ENCODE measurements at places on chromosomes 12 and 14. TPM values are rescaled to one million over a fixed set of nuclear protein-coding genes. Genes with fewer than 3 reads are reported as not detected.

DNA sequence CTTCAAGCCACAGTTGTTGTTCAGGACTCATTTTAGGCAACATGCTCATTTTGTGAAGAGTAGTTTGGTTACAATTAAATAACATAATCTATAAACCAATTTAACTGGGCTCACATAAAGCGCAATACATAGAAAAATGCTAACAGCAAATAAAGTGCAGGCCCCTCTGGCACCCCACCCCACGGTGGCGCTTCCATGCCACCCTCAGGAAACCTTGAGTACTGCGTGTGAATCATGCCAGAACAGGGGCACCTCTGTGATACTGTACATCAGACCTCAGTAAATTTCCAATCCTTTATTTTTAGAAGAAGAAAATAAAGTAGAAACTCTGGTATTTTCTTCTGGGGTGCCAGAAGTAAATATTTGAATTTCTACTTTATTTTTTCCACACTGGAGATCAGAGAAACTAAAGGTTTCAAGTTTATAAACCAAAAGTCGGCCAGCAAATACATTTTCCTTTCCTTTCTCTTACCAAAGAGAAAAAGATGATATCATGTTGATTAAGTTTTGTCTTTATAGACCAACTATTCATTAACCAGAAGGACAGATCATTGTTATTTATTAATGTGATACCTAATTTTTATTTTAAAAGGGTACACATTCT is 316.8 kb downstream of the PAWR start:
- no peaks in the 10 kb centered on the region for H3K36me3 ChIP-seq
- H3K4me3 ChIP-seq = no peak overlapping the region
- peak; percentile 20 for DNase-seq
- H3K4me1 ChIP-seq = no peaks in the 10 kb centered on the region
- no peaks in the 10 kb centered on the region for H3K27me3 ChIP-seq

GRCh38 chr12:80702889-80703805 is 4.3 kb upstream of the MYF6 start:
- no peak overlapping the region for H3K27ac ChIP-seq
- no peaks in the 10 kb centered on the region for H3K27me3 ChIP-seq
- H3K36me3 ChIP-seq = no peaks in the 10 kb centered on the region

- no peak overlapping the region for H3K4me3 ChIP-seq
- no peak overlapping the region for H3K27ac ChIP-seq
- no peaks in the 10 kb centered on the region for H3K4me1 ChIP-seq
- DNase-seq = no peak
- H3K36me3 ChIP-seq = no peaks in the 10 kb centered on the region
Measured at GRCh38 chr12:78885466-78885865, 20.9 kb downstream of the SYT1 start.

DNA sequence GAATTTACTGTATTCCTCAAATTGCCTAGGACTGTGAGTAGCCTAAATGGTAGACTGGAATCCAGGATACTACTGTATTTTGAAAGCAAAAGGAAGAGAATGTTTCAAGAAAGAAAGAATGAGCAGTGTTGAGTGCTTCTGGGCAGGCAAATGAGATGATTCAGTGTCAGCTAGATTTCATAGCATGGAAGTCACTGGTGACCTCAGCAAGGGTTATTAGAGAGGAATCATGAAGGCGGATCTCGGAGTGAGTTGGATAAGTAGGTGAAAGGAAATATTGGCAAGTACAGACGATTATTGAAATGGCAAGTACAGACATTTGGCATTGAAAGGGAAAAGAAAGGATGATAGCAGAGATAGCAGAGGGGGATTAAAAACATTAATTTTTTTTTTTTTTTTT is 27.1 kb downstream of the VRK1 start:
- no peaks in the 10 kb centered on the region for H3K27me3 ChIP-seq
- H3K36me3 ChIP-seq = peaks cover 36% of the 10 kb centered on the region
- no peak for DNase-seq
- H3K4me1 ChIP-seq = no peaks in the 10 kb centered on the region
- H3K4me3 ChIP-seq = no peak overlapping the region

DNA sequence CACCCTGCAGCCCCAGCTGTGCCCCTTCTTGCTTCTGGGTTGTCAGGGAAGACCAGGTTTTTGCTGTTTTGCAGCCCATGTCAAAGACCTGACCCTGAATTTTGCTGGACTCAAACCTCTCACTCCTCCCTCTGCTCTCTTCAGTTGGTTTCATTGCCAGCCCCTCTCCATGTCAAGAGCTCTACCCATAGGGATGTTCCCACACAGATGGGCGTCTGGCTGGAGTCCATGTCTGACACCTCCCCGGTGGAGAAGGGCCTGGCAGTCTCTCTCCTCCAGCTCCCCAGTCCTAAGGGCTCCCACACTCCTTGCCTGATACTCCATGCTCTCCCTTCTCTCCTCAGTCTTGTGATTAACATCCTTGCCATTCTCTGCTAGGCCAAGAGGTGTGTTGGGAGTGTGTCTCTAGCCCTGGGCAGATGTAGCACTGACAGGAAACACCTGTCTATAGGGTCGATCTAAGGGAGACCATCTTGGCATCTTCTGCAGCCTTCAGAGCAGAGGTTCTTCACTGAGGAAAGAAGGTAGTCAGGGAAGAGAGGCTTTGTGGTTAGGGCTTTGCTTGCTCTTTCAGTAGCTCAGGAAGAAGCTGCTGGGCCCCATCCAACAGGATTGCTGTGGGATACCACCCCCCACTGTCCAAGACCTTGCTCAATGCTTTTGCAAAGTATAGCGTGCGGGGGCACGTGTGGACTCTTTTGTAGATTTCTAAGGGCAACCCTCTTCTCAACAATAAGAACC is 4.7 kb downstream of the ASIC1 start:
- no peaks in the 10 kb centered on the region for H3K36me3 ChIP-seq
- H3K27me3 ChIP-seq = peaks cover 11% of the 10 kb centered on the region
- DNase-seq = no peak
- no peak overlapping the region for H3K4me3 ChIP-seq

DNA sequence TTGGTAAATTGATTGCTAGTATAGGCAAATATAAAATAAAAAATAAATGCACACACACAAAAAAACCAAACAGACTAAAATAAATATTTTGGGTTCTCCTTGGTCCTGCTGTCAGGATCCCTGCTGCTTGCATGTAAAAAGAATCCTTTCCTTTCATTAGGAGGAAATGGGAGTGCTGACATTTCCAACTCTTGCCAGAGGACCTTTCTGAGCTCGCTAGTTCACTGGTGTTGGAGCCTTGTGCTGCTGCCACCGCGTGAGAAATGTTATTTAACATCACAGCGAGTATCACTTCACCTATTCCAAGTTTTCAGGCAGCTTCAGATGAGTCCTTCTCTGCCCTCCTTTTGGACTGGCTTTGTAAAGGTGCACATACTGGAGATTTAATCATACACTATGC is 358.9 kb downstream of the NPAS3 start:
- no peaks in the 10 kb centered on the region for H3K27me3 ChIP-seq
- no peaks in the 10 kb centered on the region for H3K4me1 ChIP-seq
- no peak overlapping the region for H3K4me3 ChIP-seq

DNA sequence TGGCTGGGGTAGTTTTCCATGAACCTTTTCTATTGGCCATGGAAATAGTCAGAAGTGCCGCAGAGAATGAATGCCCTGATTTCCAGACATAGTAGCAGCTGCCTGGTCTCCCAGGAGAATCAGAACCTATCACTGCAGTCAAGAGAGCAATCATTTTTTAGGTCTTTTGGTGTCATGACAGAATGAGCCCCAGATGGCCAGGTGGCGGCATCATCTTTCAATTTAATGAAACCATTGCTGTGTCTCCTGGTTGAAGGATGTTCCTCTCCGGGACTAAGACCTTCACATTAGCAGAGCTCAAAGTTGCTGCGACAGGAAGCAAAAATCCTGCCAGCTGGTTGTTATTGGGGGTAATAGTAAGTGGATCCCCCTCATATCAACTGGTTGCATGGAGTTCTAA is 18.8 kb downstream of the TNFAIP2 start:
- no peak overlapping the region for H3K4me3 ChIP-seq
- DNase-seq = no peak
- peaks cover 25% of the 10 kb centered on the region for H3K4me1 ChIP-seq
- no peaks in the 10 kb centered on the region for H3K36me3 ChIP-seq
- H3K27me3 ChIP-seq = no peaks in the 10 kb centered on the region

DNA sequence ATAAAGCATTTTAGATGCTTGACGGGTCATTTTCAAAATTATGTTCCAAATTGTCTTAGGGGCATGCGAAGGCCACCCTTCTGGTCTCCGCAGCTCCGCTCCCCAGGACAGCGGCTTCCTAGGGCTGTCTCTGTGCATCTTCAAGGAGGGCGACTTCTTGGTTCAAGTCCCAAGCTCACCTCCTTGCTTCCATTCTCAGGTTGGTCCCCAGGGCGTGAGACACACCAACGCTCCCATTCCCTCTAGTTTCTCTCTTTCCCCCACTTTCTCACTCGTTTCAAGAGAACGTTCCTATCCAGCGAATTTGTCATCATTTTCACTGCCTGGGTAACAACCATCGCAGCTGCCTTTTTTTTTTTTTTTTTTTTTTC is 109.4 kb upstream of the CCND2 start:
- H3K27ac ChIP-seq = no peak overlapping the region
- H3K4me1 ChIP-seq = no peaks in the 10 kb centered on the region
- no peaks in the 10 kb centered on the region for H3K36me3 ChIP-seq
- no peak overlapping the region for H3K4me3 ChIP-seq
- H3K27me3 ChIP-seq = no peaks in the 10 kb centered on the region

GRCh38 chr12:32893458-32893857 is 3.1 kb downstream of the PKP2 start:
- H3K36me3 ChIP-seq = no peaks in the 10 kb centered on the region
- no peak overlapping the region for H3K27ac ChIP-seq
- H3K4me3 ChIP-seq = no peak overlapping the region
- no peak for DNase-seq
- H3K4me1 ChIP-seq = peaks cover 8% of the 10 kb centered on the region

DNA sequence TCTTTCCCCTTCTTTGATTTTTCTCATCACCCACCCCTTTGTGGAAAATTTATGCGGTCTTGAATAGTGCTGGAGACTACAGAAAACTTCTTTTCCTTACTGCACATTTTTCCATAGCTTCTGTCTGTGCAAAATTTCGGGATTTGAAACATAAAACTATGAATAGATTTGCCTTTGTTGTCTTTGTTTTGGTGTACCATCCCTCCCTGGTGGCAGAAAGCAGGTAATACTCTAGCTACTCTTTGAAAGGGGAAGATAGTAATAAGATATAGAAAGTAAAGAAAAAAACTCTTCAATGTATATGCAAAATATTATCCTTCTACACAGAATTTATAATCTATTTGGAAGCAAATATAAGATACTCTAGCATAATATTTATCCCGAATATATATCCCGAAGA is 79.1 kb upstream of the LMO3 start:
- no peak for DNase-seq
- no peak overlapping the region for H3K27ac ChIP-seq
- H3K4me1 ChIP-seq = no peaks in the 10 kb centered on the region

The SMCO2 gene
- not detected for polyA plus RNA-seq
